A172 (cell line): ENCODE measurements at places on chromosomes 5 and 9. TPM values are rescaled to one million over a fixed set of nuclear protein-coding genes. Genes with fewer than 3 reads are reported as not detected.

DNA sequence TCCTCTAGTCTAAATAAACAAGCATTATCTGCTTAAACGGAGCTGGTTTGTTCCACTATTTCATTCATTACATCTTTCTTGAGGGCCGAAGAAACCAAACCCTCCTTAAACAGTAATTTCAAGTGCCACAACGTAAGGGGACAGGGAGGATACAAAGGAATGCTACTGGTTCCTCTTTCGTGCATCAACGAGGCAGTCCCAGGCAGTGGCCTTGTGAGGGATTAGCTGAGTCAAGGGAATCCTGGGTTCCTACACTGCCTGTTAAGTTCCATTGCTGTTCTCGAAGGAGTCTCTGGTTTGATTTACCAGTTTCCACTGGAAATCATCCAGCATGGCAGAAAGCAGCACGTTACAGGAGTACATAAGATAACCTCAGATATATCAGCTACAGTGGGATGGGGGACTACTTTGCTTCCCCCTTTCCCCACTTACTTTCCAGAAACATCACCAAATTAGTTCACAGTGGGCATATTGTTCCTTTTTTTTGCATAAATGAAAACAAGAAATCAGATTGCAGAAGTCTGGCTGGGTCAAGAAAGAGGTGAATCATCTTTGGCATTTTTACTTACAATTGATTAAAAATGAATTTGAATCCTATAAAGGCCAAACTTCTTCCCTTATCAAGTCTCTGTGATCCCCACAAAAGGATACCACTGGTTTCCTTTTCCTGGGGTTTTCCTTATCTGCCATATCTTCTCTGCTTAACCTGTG is 2.5 kb upstream of the RANBP3L start:
- no peak for DNase-seq

Gene SPINK6
- total RNA-seq: 0.89 and 2.4 TPM in 2 replicates

Gene LEAP2
- total RNA-seq: 0.38 and 1.9 TPM in 2 replicates

Gene LHX6
- total RNA-seq: 2.2 and 2.5 TPM in 2 replicates

Gene OR13C3
- total RNA-seq: not detected in 2 replicates

DNA sequence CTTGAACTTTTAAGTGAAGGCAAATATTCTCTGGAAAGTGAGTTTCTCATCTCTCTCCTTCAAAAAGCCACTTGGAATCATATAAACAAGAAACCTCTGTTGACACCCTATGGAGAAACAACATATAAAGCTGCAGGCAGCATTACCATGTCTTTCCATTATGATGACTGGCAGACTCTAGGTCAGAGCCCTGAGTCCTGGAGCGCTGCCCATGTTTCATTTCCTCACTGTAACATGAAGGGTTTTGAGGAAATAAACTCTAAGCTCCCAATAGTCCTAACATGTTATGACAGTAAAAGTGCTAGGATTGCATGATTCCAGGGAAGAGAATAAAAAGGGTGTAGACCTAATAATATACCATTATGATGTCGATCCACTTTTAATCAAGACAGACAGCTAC is 220.6 kb downstream of the CTNND2 start:
- no peak for DNase-seq

DNA sequence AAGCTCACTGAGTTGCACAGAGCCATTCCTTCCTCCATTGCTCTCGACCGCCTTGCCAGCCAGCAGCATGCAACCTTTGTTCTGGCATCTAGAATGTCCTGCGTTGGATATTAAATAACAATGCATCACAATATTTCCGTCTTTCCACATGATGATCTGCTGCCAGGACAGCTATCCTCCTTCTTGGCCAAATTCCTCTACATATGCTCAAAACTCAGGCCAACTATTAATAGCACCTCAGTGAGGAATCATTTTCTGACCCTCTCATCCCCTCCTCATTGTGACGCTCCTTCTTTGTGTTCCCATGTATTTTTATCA is 128.6 kb downstream of the MYO10 start:
- DNase-seq: no peak

Gene CDHR2
- total RNA-seq: 0.12 TPM in 1 of 2 replicates, not detected in the other
